ENCODE measurements at places on chromosomes 13 and 19.

GRCh38 chr19:45175515-45176345, 2.3 kb downstream of the TRAPPC6A start:
- no peak for DNase-seq

- peak; percentile 53 for DNase-seq
Measured at GRCh38 chr19:2461751-2462634, 5.2 kb upstream of the LMNB2 start.

DNA sequence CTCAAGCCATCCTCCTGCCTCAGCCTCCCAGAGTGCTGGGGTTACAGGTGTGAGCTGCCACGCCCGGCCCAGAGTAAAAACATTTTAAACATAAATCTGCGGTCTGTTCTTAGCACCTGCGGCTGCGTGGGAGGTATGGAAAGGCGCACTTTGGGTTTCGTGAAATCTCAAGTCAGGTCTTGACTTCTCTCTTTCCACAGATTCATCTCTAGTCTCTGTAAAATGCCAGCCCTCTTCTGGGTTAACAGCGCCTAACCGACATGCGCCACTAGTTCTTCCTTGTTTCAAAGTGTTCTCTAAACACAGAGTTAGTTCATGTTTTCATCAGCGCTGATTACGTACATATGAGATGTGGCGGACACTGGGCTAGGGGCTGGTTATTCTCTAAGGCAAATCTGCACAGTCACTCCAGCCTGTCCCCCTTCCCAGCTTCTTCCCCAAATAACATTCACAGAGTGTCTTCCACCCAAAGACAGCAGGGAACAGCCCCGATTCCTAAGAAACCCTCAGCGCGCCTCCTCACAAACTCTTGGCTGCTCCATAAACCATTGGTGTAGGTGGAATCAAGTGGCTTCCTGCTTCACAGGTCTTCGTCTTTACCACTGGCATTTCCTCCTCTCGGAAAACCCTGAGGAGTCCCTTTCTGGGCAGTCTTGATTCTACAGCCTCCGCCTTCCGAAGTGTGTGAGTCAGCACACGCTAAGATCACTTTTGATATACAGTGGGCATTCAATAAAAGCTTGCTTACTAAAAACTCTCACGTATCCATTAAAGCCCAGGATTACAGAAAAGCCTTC, 1.4 kb downstream of the PARP4 start:
- no peak for DNase-seq

- DNase-seq = no peak
Measured at GRCh38 chr13:104586051-104586746, 1520.0 kb upstream of the SLC10A2 start.

GRCh38 chr19:52898101-52898500, 666 bp upstream of the ZNF320 start:
- DNase-seq = peak; percentile 11

GRCh38 chr13:43472980-43473379, 313.8 kb downstream of the ENOX1 start:
- DNase-seq = no peak

Measured in ovary (tissue), 10 donors.